Activated effector memory CD4-positive, alpha-beta T cell treated with Interleukin-2 at 50 U/mL for 16 hours (primary cell): ENCODE measurements at places on chromosomes 5 and 9.

GRCh38 chr5:104412649-104413240 lies 850.2 kb upstream of the NUDT12 start:
- no peak for DNase-seq

DNA sequence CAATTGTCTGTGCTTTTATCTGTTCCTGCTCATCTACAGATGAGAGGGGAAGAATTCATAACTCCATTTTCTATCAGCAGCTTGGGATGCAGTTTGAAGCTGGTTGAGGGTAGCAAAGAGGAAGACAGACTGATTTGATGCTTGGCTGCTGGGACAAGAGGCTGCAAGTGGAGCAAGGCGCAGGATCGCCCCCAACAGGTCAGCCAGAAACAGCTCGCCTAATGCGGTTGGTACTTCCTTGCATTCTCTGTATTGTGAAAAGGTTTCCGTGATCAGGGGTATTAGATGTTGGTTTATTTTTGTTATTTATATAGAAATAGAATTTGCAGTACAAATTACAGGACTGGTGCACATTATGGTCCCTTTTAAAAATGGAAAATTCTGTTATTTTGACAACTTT lies 40.6 kb downstream of the ZNF883 start:
- DNase-seq, result no peak

- DNase-seq, result no peak
Observed at GRCh38 chr5:78727786-78728761, 79.5 kb upstream of the LHFPL2 start.

GRCh38 chr9:86099701-86100364 lies 475 bp upstream of the GOLM1 start:
- no peak for DNase-seq

- no peak for DNase-seq
Observed at GRCh38 chr9:35771534-35771933, 17.5 kb upstream of the MSMP start.

DNA sequence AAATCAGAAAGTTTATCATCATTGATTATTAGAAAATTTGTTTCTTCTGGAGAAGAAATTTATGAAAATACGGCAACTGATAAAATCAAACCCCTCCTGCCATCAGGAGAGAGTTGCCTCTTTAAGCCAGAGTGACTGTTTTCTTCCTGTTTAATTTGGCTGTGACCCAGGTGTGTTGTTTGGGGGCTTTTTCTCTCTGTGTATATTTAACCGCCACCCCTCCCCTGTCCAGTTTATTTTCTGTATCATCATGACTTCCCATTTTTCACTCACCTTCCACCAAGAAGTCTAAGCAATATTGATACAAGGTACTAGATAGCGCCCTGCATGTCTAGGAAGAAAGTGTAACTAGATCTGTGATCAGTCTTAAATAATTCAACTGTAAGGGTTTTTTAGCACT lies 50.1 kb downstream of the FAM78A start:
- DNase-seq, result no peak

GRCh38 chr5:97728920-97729319 lies 545.9 kb upstream of the RIOK2 start:
- no peak for DNase-seq

- DNase-seq, result no peak
Observed at GRCh38 chr5:93717162-93717561, 24.2 kb downstream of the POU5F2 start.

DNA sequence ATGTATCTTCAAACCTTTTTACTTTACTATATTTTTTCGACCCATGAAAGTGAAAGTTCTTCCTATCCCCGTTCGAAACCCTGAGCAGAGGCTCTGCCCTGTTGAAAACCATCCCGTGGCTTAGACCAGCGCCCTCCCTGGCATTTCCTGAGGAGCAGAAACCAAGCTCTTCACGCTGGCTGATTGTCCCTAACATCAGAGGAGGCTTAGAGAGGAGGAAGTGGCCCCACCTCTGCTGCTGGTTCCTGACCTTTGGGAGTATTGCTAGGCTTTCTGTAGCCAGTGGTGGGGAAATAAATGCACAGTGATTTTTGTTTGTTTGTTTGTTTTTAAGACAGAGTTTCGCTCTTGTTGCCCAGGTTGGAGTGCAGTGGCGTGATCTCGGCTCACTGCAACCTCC lies 4.2 kb upstream of the PTGES start:
- DNase-seq, result no peak

GRCh38 chr9:92529124-92529523 lies 6.7 kb downstream of the ECM2 start:
- no peak for DNase-seq

- no peak for DNase-seq
Observed at GRCh38 chr5:53923961-53924360, 363.5 kb downstream of the NDUFS4 start.

DNA sequence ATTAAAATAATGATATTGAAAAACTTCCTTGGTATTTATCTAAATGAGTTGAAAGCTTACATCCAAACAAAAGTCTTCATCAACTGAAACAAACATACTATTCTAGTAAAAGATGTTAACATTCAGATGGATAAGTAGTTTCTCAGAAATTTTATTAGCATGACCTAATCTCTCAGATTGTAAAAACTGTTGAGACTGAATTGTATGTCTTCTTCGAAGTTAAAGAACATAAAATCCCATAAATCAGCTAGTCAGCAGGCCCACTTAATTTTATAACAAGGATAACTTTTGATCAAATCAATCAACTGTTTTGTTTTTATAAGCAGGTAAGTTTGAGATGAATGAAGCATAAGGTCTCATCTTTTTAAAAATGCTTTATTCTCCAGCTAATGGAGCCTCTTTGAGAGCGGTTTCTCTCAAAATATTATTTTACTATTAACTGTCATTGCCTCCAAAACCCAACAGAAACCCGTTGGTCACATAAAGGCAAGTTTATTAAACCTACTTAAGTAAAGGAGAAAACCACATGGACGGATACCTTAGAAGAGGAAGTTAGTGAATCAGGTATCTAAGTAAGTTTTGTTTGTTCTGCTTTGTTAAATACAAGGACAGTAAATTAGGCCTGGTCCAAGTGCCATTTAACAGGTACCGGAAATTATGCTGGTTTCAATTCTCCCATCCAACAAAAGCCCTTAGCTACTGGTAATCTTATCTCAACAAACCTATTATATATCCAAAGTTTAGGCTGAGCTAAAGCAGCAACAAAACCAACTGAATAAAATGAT lies 457.0 kb downstream of the PDE4D start:
- DNase-seq, result no peak

DNA sequence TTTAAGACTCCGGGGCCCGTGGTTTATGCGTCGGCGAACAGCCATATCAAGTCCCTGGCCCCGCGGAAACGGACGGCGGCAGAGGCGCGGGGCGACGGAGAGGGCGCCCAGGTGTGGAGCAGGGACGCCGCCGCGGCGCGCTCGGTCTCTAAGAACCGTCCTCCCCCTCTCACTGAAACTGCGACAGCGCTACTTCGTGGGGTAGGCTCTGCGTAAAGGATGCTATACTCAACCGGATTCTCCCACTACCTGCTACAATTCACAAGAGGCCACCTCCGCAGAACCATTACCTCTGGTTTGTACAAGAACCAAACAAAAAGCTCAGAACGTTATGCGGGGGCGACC lies 404 bp downstream of the MRNIP start:
- DNase-seq, result peak; percentile 44

DNA sequence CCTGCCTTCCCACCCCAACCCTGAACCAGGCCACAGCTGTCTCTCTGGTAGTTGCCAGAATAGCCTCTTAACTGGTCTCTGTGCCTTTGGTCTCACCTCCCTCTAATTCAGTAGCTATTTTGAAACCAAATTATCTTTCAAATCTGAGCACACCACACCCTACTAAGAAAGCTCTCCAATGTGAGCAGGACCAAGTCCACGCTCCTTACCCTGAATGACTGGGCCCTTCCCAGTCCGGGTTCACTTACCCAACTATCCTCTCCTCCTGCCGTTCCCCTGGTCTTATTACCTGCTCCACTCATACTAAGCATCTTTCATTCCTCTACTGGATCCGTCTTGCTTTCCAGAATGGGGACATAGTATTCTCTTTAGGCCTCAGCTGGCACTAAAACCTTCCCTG lies 16.8 kb downstream of the ANKH start:
- no peak for DNase-seq

DNA sequence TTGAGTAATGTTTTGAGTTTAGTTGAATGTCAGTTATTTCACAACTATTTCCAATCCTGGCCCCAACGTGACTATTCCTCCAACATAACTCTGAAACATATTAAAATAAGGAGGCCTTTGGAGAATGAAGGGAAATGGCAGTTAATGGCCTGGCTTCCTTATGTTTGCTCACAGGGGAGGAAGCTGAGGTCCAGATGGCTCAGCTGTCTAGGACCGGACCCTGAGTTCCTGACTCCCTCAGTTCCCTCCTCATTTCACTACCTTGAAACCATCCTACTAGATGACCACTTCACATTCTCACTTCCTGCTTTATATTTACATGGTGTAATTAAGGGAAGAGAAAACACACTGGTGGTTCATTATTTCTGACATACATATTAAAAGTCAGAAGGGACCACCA lies 6.6 kb downstream of the OTULINL start:
- no peak for DNase-seq

DNA sequence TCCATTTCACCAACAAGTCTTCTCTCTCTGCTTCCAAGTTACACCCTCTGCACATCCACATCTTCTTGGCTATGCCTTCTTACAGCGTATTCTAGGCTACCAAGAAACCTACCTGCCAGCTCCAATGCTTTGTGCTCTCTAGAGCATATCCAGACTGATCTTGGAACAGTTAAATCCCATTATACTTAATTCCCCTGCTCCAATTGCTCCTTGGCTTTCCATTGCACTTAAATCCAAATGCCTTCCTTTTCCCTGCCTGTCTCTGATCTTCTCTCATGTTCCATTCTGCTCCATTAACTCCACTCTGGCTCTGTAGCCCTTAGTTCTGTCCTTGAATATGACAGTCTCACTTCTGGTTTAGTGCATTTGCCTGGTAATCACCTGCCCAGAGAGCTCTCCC lies 322.4 kb downstream of the LRRC70 start:
- DNase-seq, result no peak

GRCh38 chr5:149781612-149782011 lies 51.5 kb downstream of the PPARGC1B start:
- DNase-seq, result no peak

DNA sequence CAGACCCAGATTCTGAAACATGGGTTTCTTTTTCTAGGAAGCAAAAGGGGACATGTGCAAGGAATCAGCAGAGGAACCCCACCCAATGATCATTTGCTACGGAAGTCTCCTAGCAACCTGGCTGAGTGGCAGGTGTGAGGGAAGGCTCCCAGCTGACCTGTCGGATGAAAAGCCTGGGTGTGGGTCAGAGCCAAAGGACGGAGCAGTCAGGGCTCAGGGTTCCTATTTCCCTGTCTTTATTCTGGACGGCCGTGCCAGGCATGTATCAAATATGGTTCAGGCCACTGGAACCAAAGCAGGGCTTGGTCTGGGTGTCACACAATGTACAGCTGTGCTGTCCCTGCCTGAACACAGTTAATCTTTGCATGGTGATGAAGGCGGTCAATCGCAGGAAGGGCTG lies 20.1 kb downstream of the STK10 start:
- DNase-seq, result no peak

GRCh38 chr5:16345454-16345853 lies 120.1 kb downstream of the ZNF622 start:
- no peak for DNase-seq

GRCh38 chr5:1038417-1039209 lies 30.0 kb downstream of the NKD2 start:
- DNase-seq, result no peak

DNA sequence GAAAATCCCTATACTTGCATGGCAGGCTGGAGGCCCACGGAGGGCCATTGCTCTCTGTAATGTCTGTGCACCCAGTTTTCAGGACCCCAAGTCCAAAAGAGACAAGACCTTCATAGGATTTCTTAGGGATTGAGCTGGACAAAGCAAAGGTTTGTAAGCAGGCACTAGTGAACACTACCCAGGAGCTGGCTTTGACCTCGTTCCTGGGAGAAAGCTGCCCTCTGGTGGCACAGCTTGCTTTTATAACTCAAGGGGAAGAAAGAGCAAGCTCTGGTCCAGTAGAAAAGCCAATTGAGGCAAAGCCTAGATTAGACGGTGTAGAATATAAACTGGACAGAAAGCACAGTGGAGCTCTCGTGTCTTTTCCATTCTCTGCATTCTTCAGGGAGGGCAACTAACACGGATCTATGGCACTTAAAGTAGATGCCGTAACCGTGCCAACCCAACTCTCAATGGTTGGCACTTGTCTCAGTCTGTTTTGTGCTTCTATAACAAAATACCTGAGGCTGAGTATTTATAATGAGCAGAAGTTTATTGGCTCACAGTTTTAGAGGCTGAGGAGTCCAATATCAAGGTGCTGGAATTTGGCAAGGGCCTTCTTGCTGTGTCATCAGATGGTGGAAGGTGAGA lies 7.9 kb downstream of the GABRP start:
- no peak for DNase-seq

- DNase-seq, result no peak
Observed at GRCh38 chr5:81097713-81098112, 135.4 kb upstream of the CKMT2 start.

GRCh38 chr9:3285365-3286161 lies 240.2 kb downstream of the RFX3 start:
- no peak for DNase-seq

- no peak for DNase-seq
Observed at GRCh38 chr9:109771796-109772531, 8.0 kb upstream of the PALM2AKAP2 start.

GRCh38 chr5:170148430-170149205 lies 42.9 kb downstream of the FOXI1 start:
- DNase-seq, result no peak

- no peak for DNase-seq
Observed at GRCh38 chr9:289121-289520, 74.5 kb downstream of the DOCK8 start.

DNA sequence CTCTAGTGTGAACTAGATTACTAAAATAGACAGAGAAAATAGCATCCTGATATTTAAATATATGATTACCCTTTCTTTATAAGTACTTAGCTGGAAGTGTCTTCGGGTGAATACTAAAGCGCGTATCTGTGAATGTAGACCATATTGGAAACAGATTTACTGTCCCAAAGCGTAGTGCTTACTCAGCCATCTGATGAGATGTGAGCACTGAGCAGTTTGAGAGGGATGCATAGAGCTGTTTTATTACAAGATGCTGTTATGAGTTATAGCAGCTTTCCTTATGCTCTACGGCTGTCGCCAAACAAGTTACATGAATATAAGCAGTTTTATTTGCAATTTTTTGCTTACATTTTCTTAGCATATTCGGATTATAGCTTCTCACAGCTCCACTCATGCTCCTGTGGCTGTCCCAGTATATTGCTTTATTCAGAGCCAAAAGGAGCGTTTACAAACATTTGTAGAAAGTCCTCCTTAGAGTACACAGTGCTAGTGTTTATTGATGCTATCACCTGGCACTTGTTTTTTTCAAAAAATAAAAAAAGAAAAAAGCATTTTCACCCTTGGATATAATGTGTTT lies 981.4 kb upstream of the WWC1 start:
- DNase-seq, result no peak

DNA sequence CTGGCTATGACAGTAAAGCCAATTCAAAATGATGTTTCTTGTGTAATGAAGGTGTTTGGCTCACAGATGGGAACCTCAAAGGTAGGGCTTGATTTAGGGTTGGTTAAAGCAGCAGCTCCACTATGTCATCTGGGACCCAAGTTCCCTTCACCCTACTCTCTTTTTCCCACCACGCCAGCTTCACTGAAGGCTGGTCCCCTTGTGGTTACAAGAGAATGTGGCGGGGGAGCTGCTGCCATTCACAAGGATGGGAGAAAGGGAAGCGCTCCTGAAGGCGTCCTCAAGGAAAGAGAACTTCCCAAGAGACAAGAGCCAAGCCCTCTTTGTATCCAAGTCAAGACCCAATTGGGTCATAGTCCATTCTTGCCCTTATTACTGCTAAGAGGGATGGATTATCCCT lies 72.7 kb downstream of the NTRK2 start:
- DNase-seq, result no peak
